ENCODE measurements at places on chromosomes 7 and 10.

DNA sequence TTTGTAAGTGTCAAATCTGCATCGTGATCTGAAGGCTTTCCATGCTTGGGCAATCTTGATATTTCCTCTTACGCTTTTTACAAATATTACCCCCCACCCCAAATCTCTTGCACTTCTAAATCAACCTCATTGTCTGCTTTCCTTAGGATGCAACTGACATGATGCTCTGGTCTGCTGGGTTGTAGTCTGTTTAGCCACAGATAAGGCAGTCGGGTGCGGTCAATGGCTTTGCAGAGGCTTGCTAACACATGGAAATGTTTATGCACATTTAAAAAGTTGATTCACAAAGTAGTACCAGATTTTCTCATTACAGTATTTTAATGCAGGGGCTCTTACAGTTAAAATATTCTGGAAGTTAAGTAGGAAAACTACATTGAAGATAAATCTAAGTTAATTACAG is 172.5 kb downstream of the BAMBI start:
- DNase-seq = no peak

- DNase-seq = no peak
Measured at GRCh38 chr7:137956591-137956990, 45.3 kb downstream of the CREB3L2 start.

GRCh38 chr7:138962561-138963270 is 18.5 kb downstream of the KIAA1549 start:
- DNase-seq = no peak

GRCh38 chr7:3981281-3981680 is 680.2 kb downstream of the SDK1 start:
- DNase-seq = no peak

- DNase-seq = no peak
Measured at GRCh38 chr10:22630234-22631174, 83.9 kb downstream of the PIP4K2A start.

GRCh38 chr10:2921956-2922680 is 145.2 kb upstream of the PFKP start:
- DNase-seq = no peak

DNA sequence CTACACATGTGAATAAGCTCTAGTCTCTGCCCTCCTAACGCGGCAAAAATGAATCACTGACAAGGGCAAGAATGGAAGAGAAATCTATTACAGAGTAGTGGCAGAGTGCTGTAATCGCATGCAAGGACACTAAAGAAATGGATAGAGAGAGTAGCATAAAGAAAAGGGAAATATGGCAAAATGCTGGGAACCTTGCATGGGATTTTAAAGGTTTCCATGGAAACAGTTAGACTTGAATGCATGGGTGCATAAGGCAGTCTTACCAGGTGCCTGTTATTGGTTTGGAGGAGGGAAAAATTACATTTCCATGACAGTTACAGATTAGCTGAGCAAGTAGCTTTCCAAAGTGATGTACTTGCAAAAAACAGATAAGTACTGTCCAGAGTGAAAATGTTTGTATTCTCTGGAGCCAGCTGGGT is 233.4 kb downstream of the PTN start:
- no peak for DNase-seq

GRCh38 chr7:18288322-18289037 is 207.1 kb upstream of the HDAC9 start:
- no peak for DNase-seq

GRCh38 chr7:128954830-128955802 is 17.4 kb downstream of the IRF5 start:
- DNase-seq = no peak

DNA sequence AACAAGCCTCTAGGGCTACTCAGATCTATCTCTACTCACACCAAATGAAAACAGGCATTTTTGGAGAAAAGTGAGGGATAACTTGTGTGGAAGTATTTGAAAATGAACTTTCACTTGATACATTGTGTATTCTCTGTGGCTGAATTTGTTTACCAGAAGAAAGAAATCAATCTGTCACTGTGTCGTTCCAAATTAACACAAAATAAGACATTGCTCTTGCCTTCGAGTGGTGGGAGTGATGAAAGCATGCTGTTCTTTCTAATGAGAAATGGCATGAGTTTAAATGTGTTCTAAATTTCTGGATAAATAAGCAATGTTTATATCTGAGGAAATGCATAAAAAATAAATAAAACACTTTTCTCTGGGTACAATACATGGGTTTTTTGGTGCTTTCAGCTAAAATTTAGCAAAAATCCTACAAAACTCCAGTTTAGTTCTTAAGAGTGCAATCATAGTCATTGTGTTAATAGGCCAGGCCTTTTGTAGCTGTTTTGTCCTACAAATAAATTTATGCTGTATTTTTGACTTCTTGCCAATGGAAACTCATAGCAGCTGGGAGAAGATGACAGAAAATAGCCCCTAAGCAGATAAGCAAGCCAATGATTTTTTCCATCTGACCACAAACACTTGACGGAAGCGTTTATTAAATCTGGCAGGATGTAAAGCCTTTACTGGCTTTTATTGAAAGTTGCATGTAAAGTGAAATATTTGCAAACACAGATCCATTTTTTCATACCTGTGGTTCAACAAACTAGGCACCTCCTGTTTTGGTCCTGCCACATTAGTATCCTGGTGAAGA is 1064.1 kb upstream of the GHITM start:
- no peak for DNase-seq

DNA sequence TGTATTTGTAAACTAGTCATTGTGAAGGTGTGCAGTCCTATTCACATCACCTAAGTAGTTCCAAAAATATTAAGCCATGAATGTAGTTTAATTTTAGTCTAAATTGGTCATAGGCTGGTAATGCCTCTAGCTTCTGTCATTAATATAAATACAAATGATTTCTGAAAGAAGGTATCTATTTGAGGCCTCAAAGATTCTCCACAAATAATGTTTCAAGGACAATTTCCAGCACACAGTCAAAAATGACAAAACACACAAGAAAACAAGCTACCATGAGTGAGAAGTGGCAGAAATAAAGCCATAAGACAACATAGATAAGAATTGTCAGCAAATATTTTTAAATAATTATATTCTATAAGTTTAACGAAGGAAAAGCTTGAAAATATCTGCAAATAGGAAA is 66.7 kb upstream of the PDK4 start:
- DNase-seq = no peak

DNA sequence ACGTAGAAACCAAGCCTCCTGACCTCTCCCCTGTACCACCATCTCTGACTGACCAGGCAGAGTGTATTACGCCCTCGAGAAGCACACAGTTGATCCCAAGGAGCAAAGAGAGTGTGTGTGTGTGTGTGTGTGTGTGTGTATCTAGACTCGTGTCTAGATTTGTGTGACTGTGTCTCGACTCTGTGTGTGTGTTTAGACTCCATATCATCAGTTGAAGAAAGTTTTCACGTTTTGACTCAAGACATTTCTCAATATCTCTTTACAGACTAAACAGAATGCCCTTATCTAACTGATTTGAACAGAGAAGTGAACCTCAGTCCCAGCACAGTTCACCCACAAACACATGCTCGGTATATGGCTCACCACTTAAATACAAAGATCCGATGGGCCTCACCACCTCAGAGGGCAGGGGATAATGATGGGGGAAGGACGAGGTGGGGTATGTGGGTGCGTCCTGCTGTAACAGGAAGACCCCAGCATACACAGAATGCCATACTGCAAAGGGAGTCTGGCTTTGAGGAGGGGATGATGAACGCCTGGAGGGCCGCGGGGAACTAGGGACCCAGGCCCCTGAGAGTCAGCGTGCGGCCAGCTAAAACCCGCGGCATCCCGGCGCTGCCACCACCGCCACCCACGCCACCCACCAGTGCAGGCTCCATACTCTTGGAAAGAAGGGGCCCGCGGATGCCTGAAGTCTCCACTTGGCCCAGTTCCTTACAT is 780 bp downstream of the ALDH18A1 start:
- DNase-seq = no peak

- DNase-seq = no peak
Measured at GRCh38 chr10:130721971-130722370, 585.8 kb downstream of the GLRX3 start.

- no peak for DNase-seq
Measured at GRCh38 chr10:47283101-47283630, 16.8 kb upstream of the GDF10 start.

DNA sequence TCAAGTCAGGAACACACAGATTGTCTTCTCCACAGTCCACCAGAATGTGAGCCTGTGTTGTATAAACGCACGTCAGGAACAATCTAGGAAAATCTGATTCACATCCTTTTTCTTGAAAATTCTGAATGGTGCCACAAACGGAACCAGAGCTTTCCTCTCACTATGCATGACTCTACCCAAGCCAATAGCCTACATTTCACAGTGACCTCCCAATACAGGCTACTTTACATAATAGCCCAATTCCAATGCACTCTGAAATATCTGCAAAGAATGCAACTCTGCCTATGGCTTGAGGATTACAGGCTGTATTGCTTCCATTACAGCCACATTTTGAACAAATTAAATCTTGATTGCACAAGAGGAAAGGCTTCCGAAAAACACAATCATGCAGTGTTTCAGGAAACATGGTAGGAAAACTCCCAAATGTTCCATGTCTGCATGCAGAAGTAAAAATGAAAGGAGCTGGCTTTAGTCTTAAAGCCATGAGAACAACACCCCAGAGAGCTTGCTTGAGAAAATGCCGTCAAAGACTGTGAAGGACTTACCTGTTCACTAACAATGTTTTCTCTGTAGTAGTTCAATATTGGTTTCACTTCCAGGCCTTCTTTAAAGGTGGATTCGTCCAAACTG is 113.9 kb downstream of the ITGA8 start:
- no peak for DNase-seq

DNA sequence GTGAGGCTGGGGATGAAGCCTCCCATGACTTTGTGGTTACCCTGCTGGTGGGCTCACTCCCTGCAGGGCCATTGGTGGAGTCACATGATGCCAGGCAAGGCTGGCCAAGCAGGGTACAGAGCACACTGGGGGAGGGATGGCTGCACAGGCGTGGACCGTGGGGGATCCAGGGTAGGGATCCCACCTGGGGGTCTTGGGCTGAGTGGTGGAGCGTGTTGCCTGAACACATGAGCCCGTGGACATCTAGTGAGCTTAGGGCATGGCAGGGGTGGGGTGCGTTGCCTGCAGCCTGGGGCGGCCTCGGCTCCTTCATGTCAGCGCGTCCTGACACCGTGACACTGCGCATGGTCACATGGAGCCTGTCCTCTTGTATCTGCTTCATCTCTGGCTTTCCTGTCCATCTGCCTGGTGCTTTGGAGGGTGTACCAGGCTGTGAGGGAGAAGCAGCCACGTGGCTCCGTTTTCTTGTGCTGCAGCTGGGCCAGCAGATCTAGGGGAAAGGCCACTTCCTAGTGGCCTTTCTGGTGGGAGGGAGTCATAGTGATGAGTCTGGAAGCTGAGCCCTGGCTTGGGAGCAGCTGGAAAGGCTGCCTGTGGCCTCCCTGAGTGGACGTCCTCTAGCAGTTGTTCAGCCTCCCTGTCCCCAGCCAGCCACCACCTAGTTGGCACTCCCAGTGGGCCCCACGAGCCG is 96.2 kb downstream of the LHPP start:
- DNase-seq = no peak
